ENCODE measurements at places on chromosomes 13 and 19.

DNA sequence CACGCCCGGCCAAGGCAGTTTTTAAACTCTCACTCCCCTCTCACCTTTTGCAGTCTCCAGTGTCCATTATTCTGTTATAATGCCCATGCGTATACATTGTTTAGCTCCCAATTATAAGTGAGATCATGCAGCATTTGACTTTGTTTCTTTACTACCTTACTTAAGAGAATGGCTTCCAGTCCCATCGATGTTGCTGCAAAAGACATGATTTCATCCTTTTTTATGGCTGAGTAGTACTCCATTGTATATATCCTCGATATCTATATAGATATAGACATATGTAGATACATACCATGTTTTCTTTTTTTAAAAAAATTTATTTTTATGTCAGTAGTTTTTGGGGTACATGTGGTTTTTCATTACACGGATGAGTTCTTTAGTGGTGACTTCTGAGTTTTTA, 8.4 kb downstream of the OR7D2 start:
- DNase-seq = no peak

- DNase-seq = no peak
Observed at GRCh38 chr13:113884821-113885220, 20.9 kb upstream of the GAS6 start.

- DNase-seq = peak; percentile 30
Observed at GRCh38 chr13:23921451-23921888, 24.2 kb upstream of the C1QTNF9B start.

DNA sequence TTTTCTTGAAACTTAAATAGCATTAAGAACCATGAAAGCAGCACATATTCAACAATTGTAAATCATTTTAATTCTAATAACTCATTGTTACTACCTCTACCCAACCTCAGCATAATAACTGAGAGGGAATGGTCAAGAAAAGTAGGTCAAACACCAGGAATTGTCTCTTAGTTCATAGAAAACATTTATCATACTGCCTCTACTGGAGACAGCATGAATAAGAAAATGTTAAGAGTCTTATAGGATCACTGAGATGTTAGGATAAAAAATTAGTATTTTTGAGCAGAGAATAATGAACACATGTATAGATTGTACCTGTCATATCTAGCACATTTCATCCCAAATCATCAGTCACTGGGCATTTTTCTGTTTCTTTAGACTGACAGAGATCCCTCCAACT, 515.3 kb downstream of the PCDH9 start:
- no peak for DNase-seq

- peak; percentile 17 for DNase-seq
Observed at GRCh38 chr13:33353210-33353609, 67.7 kb upstream of the STARD13 start.

GRCh38 chr19:17135001-17135853, 59.6 kb downstream of the MYO9B start:
- peak; percentile 57 for DNase-seq

DNA sequence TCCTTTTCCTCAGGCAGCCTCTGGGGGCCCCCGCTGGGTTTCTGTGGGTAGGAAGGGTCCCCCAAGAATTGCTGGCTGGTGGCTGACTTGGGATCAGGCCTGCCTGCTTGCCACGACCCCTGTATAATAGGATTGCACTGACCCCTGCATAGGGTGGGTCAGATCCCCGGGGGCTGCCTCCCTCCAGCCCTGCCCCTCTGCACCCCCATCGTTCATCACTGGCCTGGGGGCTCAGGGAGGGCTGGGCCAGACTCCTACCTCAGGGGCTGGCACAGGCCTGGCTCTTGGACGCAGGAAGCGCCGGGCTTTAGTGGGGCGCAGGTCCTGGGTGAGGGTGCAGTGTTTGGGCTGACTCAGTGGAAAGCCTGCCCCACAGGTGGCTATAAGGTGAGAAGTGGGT, 10.6 kb downstream of the NDUFB7 start:
- DNase-seq = no peak

DNA sequence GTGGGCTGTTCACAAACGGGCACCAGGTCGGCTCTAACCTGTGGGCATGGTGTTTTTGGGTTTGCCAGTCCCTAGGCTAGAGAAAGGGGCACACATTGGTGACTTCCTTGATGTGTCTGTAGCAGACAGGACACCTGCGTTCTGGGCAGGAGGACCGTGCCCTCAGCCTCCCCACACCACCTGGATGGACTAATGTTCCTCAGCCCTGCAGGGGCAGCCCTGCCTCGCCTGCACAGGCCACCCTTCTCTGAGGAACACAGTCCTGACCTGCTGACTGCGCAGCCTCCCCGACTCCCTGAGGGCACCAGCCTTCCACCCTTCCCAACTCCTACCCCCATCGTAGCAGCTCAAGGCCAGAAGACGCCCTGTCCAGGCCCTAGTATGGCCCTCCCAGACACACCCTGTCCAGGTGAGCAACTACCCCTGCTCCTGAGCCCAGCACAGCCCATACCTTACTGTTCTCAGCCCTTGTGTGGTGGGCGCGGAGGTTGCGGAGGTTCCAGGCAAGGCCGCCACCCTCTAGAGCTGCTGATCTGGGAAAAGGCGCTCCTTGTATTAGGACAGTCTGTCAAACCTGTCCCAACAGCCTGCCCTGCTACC, 55.7 kb downstream of the GGACT start:
- no peak for DNase-seq

GRCh38 chr13:113802761-113803160, 43.7 kb downstream of the TMEM255B start:
- DNase-seq = no peak

GRCh38 chr19:43660971-43661360, 9.0 kb downstream of the PLAUR start:
- no peak for DNase-seq

DNA sequence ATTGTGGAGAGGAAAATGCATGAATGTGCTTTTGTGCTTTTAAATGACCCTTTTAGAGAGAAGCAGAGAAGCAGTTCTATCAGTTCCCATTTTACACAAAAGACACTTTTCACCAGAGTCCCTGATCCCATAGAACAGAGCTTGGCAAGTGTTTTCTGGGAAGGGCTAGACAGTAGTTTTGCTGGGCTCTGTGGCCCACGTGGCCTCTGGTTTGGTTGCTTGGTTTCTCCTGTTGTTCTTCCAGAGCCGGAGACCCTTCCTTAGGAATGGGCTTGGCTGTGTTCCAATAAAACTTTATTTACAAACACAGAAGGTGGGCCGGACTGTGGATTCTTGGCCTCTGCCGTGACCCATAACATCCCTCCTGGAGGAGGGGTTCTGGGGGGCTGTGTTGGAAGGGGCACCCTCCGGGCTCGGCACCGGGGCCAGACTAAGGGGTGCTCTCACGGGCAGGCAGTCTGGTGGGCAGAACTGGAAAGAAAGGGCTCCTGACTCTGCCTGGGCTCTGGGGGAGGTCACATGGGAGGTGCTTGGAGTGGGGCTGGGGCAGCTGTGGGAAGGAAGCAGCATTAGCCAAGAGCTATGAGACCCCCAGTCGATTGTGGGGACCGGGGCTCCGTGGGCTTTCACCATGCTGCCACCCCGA, 3.2 kb downstream of the SPPL2B start:
- DNase-seq = no peak

GRCh38 chr13:28347456-28348371, 147.2 kb downstream of the FLT1 start:
- DNase-seq = no peak

- DNase-seq = no peak
Observed at GRCh38 chr13:90084684-90085290, 1262.7 kb upstream of the MIR17HG start.
